ENCODE measurements at places on chromosomes 4 and X.

- peak; percentile 37 for DNase-seq
These were observed 97.9 kb downstream of the ARHGEF9 start for GRCh38 chrX:63686878-63687714.

DNA sequence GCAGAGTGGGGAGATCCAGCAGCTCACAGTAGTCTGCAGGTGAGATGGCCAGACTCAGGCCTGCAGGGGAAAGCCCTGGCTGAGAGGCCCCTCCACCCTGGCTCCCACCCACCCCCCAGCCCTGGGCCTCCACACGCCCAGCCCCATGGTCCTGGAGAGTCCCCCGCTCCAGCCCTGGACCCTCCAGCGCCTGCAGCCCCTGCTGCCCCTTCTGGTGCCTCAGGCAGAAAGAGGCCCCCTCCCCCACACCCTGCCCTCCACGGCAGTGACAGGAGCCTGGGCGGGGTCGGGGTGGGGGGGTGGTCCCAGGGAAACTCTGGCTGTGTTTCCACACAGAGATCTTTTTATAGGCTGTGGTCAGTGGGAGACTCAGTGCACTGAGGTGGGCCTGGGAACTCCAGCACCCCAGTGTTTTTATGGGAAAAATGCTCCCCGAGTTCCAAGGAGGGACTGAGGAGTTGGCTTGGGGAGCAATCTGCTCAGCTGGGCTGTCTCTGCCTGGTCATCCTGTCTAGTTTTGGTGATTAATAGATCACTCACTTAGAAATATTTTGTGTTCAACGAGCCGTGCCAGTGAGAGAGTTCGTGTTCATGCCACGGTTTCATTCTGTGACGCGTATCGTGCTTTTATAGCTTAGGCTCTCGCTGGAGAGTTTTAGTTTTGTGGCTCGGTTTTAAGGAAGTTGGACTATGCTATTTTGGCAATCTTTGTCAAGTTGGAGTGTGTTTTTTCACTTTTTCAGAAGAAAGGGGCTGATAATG, 53.1 kb upstream of the HGFAC start:
- DNase-seq: peak; percentile 84

GRCh38 chr4:99321241-99322191, at the start of gene ADH1B:
ADH1B (minus strand) TSS chr4:99321401; CDS start chr4:99321331, 70 bp downstream.
- DNase-seq: no peak

GRCh38 chr4:66572949-66573348, 902.7 kb upstream of the EPHA5 start:
- peak; percentile 88 for DNase-seq

DNA sequence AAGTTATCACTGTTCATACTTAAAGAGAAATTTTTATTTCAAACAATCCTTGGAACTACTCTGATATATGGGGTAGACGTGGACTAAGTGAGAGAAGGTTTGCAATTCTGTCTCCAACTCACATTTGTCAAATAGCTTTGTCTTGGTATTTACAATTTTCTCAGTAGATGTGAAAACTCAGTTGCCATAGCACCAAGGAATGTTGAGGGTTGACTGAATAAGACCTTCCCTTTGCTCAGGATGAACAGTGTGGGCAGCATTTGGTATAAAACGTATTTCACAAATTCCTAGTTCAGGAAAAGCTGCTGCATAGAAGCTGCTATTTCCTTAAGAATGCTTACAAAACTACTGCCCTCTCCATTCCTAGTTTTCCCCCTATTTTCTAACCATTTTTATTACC, 399.5 kb downstream of the NKX6-1 start:
- no peak for DNase-seq

DNA sequence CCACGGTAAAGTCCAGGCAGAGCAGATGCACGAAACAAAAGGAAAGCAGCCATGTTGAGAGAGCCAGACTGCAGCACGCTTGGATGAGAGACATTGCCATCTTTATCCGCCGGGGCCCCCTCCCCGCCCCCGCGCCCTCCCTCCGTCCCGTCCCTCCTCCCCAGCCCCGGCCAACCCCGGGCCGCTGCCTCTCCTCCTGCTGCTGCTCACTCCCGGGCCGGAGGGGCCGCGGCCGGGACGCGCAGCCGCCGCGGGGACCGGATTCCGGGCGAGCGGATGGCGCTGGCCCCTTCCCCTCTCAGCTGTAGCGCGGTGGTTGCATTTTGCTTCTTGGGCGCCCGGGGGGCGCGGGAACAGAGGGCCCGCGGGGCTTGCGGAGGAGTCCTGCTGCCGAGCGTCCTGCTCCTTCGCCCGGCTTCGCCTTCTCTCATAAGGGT, 542 bp downstream of the RNF150 start:
- DNase-seq: no peak

DNA sequence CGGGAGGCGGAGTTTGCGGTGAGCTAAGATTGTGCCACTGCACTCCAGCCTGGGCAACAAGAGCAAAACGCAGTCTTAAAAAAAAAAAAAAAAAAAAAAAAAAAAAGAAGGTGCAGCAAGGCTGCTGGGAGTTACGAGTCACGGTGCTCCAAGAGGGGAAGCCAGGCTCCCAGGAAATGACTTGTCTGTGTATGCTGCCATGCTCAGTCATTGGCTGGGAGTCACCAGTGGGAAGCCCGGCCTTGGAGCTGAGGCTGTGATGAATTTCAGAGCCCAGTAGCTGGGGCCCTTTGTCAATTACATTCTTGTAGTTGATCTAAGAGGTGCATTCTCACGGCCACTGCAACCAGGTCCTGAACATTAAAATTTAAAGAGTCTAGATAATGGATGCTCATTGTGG, 1105.1 kb upstream of the TENM3 start:
- no peak for DNase-seq
